ENCODE measurements at places on chromosomes 3 and 15.

DNA sequence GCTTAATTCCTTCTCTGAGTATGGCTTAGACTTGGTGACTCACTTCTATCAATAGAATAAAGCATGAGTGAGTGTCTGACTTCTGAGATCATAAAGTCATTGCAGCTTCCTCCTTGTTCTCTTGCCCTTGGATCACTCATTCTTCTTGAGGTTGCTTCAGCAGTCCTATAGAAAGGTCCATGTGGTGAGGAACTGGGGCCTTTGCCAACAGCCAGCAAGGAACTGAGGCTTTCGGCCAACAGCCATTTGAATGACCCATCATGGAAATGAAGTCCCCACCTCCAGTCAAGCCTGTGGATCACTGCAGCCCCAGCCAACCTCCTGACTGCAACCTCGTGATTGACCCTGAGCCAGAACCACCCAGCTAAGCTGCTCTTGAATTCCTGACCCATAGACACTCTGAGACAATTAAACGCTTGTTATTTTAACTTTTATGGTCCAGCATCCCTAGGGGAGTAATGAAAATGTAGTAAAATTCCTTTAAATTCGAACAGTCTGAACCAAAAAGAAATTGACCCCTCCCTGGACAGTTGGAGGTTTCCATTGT lies 84.5 kb downstream of the WDR76 start:
- no peak for DNase-seq

DNA sequence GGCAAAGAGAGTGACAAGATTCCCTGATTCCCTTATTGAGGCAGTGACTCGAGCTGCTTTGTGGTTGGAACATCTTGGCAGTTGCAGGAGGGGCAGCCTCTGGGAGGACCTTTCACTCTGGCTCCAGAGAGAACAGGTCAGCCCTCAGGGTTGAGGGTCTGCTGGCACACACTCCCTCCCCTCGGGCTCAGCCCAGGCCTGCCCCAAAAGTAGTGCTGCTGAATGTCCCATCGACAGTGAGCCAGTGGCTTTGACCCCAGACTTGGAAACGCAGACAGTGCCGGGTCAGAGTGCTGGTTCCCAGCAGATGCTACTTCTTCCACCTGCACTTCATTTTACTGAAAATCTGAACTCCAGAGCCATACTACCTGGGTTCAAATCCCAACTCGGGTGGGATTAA lies 25.6 kb upstream of the ATP2B2 start:
- no peak for DNase-seq

GRCh38 chr15:91956026-91956723 lies 102.7 kb downstream of the SLCO3A1 start:
- no peak for DNase-seq

DNA sequence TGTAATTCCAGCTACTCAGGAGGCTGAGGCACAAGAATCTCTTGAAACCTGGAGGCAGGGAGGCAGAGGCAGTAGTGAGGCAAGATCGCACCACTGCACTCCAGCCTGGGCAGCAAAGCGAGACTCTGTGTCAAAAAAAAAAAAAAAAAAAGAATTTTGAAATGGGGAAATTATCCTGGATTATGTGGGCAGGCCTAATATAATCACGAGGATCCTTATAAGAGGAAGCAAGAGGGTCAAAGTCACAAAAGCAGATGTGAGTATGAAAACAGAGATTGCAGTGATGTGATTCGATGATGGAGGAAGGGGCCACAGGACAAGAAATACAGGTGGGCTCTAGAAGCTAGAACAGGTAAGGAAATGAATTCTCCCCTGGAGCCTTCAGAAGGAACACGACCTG lies 159.6 kb downstream of the LEKR1 start:
- DNase-seq: no peak

GRCh38 chr3:126519506-126520455 lies 2.2 kb upstream of the UROC1 start:
- DNase-seq: no peak

DNA sequence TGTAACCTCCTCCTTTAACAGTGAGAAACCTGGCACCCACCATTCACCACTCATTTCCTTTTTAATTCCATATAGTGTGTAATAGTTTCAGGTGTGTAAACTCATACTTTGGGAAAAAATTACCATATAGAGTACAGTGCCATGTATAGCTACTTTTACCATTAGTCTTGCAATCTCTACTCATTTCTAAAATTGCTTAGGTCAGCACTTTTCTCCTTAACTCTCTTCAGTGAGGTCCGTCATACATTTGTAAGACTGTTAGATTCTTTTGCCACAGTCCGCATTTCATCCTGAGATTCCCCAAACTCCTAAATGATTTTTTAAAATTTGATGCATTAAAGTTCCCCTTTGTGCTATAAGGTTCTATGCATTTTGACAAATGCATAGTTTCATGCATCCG lies 238.3 kb upstream of the ATP10A start:
- DNase-seq: no peak

DNA sequence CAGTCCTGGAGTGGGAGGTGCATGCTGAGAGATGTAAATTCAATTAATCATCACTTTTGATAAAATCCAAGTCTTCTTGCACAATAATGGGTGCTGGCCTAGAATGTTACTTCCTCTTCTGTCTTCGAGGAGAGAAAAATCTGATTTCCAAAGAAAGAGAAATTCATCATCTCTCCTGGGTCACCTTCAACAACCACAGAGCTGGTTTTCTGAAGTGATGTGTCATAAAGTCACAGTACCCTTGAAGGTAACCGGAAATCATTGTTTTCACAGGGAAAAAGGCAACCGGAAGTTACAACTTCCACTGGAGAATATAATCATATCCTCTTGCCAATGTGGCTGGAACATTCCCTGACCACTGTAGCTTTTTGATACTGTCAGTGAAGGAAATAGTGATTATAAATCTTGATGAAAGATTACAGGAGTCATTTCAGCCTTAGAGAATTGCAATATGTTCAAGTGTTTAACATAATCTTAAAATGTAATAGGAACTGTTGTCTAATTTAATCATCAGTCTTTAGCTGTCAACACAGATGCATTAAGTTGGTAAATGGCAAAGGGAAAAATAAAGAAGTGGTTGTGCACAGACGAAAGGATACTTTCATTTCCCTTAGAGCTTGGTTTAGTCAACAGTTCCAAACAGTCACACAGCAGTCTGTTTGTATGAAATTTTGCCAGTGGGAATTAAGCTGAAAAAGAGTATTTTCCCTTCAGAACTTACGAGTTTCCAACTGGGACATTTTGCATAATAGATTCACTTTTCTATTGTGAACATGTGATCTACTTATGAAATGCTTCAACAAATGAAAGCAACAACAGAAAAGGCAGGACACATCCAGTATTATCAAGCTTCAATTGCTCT lies 106.5 kb upstream of the SLC4A7 start:
- no peak for DNase-seq

GRCh38 chr3:134260987-134261386 lies 10.3 kb upstream of the RYK start:
- no peak for DNase-seq

- no peak for DNase-seq
Measured at GRCh38 chr15:51095681-51096331, 1.1 kb upstream of the TNFAIP8L3 start.

- DNase-seq: no peak
Measured at GRCh38 chr3:42020684-42021307, 58.9 kb upstream of the ULK4 start.

- no peak for DNase-seq
Measured at GRCh38 chr3:115077501-115078250, 69.4 kb downstream of the ZBTB20 start.

GRCh38 chr3:36124118-36124796 lies 256.0 kb upstream of the STAC start:
- DNase-seq: no peak

DNA sequence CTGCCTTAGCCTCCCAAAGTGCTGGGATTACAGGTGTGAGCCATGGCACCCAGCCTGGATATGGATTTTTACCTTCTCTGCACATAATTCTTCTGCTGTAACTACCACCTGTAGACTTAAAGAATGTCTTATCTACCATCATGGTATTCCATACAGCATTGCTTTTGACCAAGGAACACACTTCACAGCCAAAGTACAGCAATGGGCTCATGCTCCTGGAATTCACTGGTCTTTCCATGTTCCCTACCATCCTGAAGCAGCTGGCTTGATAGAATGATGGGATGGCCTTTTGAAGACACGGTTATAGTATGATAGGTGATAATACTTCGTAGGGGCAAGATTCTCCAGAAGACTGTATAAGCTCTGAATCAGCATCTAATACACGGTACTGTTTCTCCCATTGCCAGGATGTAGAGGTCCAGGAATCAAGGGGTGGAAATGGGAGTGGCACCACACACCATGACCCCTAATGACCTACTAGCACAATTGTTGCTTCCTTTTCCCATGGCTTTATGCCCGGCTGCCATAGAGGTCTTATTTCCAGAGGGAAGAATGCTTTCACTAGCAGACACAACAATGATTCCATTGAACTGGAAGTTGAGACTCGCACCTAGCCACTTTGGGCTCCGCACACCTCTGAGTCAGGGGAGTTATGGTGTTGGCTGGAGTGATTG lies 60.9 kb upstream of the CDV3 start:
- DNase-seq: no peak

DNA sequence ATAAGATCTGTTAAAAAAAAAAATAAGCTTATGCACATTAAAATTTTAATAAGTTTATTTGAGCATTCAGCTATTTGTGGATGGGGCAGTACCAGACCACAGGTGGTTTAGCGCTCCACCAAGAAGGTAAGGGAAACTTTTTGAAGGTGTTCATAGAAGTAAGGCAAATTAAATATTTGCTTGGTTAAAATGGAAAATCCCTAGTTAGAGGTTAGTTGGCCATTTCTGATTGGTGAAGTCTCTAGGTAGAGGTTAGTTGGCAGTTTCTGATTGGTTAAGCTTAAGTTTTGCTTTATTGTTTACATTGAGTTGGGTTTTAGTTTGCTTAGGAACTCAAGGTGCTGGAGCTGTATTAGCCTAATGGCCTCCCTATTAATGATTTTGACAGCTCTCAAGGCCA lies 30.7 kb downstream of the SCN11A start:
- no peak for DNase-seq

DNA sequence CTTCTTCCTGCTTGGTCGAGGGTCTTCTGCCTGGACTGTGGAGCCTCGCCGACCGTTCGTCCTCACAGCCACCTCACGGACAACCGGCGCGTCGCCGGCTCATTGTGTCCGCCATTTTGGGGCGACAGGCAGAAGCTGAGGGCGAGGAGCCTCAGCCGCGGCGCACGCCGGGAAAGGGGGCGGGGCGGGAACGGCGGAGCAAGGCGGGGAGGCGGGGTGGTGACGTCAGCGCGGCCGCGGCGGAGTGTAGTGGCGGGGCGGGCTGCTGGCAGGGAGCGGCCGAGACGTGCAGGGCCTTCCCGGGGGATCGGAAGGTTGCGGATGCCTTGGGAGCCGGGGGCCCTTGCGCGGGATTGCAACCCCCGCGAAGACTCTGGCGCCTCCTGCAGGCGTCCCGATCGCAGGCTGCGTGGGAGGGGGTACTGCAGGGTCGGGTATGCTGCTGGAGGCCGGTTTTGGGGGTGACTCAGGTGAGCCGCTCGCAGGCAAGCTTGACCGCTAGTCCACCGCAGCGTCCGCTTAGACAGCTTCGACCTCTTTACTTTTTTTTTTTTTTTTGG lies at the start of gene WDR82:
WDR82 (minus strand) TSS at position 140 of the 560 bp plus-strand sequence. CDS start 288 bp downstream, outside the sequence.
- DNase-seq: peak; percentile 99

- no peak for DNase-seq
Measured at GRCh38 chr3:42228796-42229195, 37.2 kb downstream of the CCK start.

DNA sequence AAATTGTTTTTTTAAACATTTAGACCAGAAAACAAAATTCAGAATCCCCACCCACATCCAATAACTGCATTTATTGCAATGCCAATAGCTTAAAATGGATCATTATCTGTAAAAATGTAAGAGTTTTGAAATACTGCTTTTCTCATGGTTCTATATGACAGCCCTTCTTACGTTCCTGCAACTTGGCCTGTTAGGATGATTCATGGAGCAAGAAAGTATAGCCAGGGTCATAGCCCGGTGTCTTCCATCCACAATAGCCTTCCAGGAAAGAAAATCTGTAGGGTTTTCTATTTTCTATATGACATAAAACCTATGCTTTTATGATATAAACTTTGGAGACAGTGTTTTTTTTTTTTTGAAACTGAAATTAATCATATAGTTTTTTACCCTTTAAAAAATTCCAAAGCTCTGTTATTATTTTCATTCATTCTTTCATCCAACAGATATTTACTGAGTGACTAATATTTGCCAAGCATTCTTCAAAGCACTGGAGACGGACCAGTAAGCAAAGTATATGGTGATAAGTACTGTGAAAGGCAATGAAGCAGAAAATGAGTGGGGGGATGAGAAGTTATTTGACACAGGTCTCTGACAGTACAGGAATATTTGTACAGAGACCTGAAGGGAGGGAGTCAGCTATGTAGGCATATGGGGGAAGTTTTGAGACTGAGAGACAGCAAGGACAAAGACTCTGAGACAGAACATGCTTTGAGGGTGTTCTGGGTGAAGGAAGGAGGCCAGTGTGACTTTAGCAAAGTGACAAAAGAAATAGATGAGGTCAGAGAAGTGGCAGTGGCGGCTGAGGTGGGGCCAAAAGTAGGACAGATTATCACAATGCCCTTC lies 29.0 kb upstream of the SLC2A2 start:
- DNase-seq: no peak

GRCh38 chr3:148937467-148938255 lies 53.7 kb upstream of the GYG1 start:
- no peak for DNase-seq

- DNase-seq: no peak
Measured at GRCh38 chr15:51833772-51834171, 4.3 kb downstream of the TMOD3 start.

GRCh38 chr15:81268881-81269601 lies 54.9 kb downstream of the STARD5 start:
- no peak for DNase-seq

DNA sequence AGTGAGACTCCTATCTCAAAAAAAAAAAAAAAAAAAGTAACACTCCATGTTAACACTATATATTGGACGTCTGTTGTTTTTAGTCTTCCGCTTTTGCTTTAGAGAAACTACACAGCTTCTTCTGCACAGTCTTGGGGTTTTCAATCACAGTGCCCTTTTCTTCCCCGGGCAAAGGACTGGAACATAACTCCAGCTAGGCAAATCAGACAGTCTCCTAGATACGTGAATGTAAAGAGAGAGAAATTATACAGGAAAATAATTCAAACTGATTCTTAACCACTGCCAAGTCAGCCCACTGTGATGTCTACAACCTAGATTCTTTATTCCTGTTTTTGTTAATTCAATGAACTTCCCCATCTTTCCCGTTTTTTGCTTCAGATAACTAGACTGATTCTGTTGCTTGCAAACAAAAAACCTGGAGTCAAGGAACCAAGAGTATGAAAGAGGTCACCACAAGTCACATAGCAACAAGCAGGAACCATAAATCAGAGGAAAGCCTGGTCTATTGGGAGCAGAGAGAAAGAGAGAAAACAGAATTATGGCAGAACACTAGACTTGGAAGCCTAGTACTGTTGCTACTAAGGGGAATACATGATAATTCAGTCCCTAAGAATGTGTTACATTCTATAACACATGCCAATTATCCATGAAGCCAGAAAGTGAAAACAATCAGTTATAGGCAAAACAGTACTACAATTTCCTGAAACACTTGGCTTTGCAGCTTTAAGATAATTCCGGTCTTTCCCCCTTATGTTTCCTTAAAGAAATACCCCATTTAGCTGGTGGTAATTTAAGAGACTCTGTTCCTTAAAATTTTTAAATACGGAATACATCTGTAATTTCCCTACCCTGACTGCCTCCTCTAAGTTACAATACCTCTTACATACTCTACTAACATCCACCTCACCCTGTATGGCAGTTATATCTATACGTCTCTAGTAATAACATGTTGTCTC lies 63.1 kb downstream of the TBL1XR1 start:
- no peak for DNase-seq

All from stimulated activated CD4-positive, alpha-beta T cell treated with anti-CD3 and anti-CD28 coated beads, Interleukin-1b, Interleukin-23, amount 100 ng/mL, for 1 hour (primary cell).